Tongue (tissue), 3 donors: ENCODE measurements at places on chromosomes 7 and 10. TPM values are rescaled to one million over a fixed set of nuclear protein-coding genes. Genes with fewer than 3 reads are reported as not detected.

The STAMBPL1 gene
- total RNA-seq, result 17.2 TPM

The CALHM1 gene
- 0.10 TPM for total RNA-seq

The PVRIG gene
- total RNA-seq, result not detected

The CCDC146 gene
- 16.9 TPM for total RNA-seq

The LIPJ gene
- total RNA-seq, result 0.21 TPM

- DNase-seq, result peak; percentile 51
Measured at GRCh38 chr10:126014309-126014708, 117.9 kb downstream of the FANK1 start.
